ENCODE measurements at places on chromosomes 7 and 10. TPM values are rescaled to one million over a fixed set of nuclear protein-coding genes. Genes with fewer than 3 reads are reported as not detected.

Gene VAX1
- total RNA-seq: not detected

Gene MAPK8
- 83.3 TPM for total RNA-seq

DNA sequence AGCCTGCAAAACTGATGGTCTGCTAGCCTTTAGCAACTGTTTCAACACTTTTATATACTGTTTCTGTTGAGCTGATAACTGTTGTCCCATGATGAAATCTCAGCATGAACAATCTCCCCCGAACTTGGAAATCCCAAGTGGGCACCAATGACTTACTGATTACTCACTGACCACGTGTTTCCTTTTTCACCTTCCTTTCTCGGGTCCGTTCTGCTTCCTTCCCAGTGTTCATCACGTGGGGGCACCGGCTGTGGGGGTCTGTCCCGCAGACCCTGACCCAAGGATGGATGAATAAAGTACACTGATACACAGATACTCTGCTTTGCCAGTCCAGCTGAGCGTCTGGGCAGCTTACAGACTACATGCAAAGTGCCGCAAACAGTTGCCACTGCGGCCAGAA, 39.0 kb upstream of the RASGEF1A start:
- no peak overlapping the region for H3K27ac ChIP-seq
- no peak overlapping the region for H3K4me3 ChIP-seq
- 0 out of 2 replicates have a peak, but pooled peaks cover 4% of the 10 kb centered on the region for H3K4me1 ChIP-seq
- H3K36me3 ChIP-seq: no peaks in the 10 kb centered on the region
- H3K27me3 ChIP-seq: no peaks in the 10 kb centered on the region

- DNase-seq: no peak
- H3K4me1 ChIP-seq: no peaks in the 10 kb centered on the region
- H3K4me3 ChIP-seq: no peak overlapping the region
These were observed 47.3 kb downstream of the PNLIPRP2 start for GRCh38 chr10:116668018-116668417.

DNA sequence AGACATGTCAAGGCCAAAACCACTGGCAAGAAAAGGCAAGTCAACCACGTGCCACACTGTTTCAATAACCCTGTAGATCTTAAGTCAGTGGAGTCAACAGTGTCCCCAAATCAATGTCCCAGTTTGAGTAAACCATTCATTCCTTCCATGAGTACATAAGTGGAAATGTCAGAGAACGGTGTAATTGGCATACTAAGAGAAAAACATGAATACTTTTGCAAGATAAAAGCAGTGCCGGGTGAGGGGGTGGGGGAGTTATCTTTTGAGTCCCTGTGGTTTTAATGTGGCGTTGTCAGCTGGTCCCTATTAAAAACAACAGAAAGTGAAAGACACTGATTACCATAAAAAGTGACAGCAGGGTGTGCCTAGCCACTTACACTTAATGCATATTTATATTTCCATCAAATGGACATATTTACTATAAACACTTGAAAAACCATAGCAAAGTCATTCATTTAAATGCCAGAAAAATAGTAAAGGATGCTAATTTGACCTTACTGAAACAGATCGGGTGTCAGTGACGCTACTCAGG, 37.8 kb downstream of the RSU1 start:
- H3K36me3 ChIP-seq: no peaks in the 10 kb centered on the region
- no peak overlapping the region for H3K27ac ChIP-seq
- no peak overlapping the region for H3K4me3 ChIP-seq

Gene RELN
- 4.3 TPM for total RNA-seq
